Skin of body (tissue), 3 donors: ENCODE measurements at places on chromosomes 5 and 9. TPM values are rescaled to one million over a fixed set of nuclear protein-coding genes. Genes with fewer than 3 reads are reported as not detected.

The BARHL1 gene
- total RNA-seq = not detected

The HAND1 gene
- not detected for total RNA-seq

The TAF11L5 gene
- not detected for total RNA-seq

The ZSWIM6 gene
- 10.1 TPM for total RNA-seq

The ACTBL2 gene
- total RNA-seq = 5.8 TPM

The CDX1 gene
- total RNA-seq = 0.49 TPM

The GABRP gene
- total RNA-seq = 31.4 TPM

The ARL15 gene
- total RNA-seq = 73.2 TPM

The PCDHA7 gene
- 0.30 TPM for total RNA-seq

The FOXI1 gene
- total RNA-seq = 0.10 TPM
